Stimulated activated CD8-positive, alpha-beta memory T cell treated with anti-CD3 and anti-CD28 coated beads, Interleukin-7, amount 100 ng/mL, for 24 hours (primary cell): ENCODE measurements at places on chromosomes 5 and 9.

DNA sequence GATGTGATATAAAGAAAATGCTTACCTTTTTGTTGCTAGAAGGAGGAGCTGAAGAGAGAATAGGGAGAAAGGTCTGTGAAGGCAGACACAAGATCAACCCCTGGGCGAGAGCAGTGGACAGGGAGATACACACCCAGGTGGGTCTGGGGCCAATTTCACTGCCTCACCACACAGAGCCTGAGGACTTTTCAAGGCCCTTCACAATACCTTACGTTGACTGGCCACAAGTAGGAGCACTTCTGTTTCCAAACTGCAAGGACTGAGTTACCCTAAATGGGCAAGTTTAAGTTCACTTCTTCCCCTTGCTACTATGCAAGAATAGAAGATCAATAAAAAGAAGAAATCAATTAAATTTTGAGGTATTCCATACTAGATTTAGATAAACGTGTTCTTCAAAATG is 174.5 kb upstream of the SLC12A2 start:
- DNase-seq: no peak

- no peak for DNase-seq
Measured at GRCh38 chr9:120625222-120625621, 45.3 kb upstream of the CDK5RAP2 start.

DNA sequence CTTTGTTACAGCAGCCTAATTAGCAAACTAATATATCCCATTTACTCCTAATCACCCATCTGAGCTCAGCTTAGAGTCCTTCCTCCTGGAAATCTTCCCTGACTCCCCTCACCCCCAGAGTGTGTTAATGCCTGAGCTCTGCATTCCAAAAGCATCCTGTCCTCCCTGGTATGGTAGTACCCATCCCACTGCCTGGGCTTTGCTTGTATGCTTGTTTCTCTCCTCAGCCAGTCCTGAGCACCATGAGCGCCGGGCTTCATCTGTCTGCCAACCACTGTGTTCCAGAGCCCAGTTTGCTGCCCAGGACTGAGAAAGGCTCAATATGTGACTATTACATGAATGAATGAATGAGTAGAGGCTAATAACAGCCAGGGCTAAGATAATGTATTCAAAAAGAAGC is 272.4 kb downstream of the CDK5RAP2 start:
- DNase-seq: no peak

- DNase-seq: no peak
Measured at GRCh38 chr9:87088621-87089365, 141.5 kb upstream of the GAS1 start.

GRCh38 chr5:15850939-15851341 is 328.7 kb downstream of the MARCHF11 start:
- DNase-seq: no peak

GRCh38 chr5:167219298-167219697 is 1072.1 kb upstream of the WWC1 start:
- DNase-seq: no peak

DNA sequence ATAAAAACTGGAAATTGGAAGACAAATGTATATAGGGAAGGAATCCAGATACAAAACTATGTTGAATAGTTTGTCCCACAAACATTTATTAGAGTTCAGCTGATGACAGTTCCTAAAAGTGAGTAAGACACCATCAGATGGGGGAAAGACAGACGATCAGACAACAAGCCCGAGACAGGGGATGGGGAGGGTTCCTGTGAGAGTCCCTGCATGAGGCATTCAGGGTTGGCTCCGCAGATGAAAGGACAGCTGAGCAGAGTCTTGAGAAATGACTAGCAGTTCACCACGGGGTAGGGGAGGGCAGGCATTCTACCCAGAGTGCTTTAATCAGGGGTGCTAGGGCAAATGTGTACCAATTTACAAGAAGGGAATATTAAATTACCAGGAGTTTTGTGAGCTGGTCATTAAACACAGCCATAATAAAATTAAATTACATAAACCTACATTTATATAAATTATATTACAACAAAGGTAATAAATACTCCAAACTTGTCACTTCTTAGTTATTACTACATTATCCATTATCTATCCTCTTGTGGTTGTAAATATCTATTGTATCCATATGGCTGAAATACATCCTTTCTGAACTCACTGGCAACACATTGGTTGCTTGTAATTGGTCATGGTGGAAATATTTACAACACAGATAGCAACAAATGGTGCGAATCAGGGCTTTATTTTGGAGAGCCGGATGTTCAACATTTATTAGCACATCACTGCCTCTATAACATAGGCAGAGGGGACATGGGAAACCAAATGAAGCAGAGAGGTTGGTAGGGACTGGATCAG is 27.8 kb downstream of the TNFSF15 start:
- no peak for DNase-seq

DNA sequence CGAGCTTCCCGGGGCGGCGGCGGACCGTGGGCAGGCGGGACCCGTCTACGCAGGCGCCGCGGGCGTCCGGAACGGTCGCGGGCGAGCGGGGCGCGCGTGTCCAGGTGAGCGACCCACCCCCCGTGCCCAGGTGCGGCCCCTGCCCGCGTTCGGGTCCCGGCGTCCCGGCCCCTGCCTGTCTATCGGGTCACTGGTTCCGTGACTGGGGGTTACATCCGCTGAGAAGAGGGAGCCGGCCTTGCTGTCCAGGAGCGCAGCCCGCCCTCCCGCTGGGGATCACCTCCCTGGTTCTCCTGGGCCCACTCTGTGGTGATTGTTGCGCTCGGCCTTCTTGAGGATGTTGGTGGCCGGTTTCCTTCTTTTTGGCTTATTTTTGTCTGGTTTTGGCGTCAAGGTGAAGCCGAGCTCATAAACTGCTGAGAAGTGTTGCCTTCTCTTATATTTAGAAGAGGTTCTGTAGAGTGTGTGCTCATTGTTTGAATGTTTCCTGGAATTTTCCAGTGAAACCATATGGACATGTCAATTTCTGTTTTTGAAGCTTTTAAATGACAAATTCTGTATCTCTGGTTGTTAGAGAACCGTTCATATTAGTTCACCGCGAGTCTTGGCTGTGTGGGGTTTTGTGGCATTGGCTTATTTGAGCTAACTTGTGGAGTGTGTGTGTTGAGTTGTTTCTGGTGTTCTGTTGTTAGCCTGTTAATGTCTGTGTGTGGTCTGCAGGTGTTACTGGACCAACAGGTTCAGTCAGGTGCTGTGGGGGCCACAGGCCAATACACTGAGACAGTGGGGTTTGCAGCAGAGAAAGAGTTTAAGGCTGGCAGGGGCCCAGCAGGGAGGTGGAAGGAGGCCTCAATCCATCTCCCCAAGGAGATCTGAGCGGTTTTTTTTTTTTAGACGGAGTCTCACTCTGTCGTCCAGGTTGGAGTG is 621 bp downstream of the CEP72 start:
- DNase-seq: no peak

GRCh38 chr5:103667068-103667467 is 104.5 kb upstream of the NUDT12 start:
- DNase-seq: no peak

DNA sequence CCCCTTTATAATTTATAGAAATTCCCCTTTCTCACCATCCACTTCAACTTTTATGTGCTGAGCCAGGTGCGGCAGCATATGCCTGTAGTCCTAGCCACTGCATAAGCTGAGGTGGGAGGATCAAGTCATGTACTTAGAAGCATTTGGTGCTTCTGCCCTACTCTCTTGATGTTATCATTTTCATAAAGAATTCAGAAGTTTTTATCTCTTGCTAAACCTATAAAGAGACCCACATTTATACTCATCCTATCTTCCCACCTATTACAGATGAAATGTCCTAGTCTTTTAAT is 18.5 kb downstream of the HMMR start:
- no peak for DNase-seq

DNA sequence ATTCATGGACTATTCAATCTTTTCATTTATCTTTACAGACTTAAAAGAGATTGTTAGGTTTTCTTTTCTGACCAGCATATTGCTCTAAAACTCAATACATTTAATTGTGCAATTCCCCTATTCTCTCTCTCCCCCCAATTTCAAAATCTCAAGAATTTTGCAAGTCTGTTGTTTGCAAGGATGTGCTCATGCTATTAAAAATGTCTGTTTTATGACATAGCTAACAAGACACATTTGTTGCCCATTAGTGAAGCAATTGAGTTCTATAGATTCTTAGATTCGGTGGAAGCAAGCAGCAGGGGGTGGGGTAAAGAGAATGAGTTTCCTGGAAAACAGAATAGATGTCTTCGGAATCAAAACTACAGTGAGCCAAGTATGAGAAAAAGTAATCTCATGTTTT is 8.5 kb upstream of the CSNK1A1 start:
- DNase-seq: no peak

DNA sequence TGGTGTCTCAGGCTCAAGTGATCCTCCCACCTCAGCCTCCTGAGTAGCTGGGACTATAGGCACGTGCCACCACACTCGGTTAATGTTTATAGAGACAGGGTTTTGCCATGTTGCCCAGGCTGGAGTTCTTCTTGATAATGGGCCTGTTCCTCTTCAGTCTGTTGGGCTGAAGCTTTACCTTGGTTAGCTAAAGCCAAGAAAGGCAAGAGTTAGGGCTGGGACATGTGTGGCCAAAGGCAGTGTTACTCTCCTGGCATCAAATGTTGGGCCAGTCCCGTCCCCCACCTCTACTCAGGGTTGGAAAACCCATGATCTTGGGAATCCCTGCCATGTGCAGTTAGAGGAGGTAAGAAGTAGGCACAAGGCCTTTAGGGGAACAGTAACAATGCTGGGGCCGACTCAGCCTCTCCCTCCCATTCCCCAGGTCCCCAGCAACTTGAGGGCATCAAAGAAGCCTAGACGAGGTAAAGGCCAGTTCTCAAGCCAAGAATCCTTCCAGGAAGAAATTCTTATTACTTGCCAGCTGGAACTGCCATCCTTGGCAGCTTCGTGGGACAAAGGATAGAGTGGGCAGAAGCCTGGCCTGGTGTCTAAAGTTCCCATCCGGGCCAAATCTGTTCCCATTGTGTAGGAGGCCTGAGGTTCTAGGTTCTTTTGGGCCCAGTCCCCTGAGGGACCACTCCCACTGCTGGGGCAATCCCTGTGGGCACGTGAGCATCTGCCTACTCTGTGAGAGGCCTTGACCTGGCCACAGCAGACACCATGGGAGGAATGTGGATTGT is 4.5 kb downstream of the EGR1 start:
- no peak for DNase-seq

DNA sequence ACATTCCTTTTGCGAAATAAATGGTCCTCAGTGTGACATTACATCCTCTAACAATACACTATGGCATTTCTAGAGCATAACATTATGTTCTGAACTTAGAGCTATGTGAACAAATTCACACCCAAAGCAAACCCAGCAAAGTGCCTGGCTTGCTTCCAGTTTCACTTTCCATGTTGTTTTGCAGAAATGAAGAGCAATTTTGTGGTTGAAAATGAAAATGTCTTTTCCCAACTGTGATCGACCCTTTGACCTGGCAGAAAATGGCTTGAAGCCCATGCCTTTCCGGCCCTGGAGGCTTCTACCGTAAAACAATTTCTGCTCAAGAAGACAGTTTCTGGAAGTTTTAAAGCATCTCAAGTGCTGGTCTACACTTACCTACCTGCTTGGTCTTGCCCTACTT is 344.7 kb upstream of the RGMB start:
- DNase-seq: no peak

GRCh38 chr5:133941456-133942196 is 26.8 kb downstream of the C5orf15 start:
- DNase-seq: no peak

DNA sequence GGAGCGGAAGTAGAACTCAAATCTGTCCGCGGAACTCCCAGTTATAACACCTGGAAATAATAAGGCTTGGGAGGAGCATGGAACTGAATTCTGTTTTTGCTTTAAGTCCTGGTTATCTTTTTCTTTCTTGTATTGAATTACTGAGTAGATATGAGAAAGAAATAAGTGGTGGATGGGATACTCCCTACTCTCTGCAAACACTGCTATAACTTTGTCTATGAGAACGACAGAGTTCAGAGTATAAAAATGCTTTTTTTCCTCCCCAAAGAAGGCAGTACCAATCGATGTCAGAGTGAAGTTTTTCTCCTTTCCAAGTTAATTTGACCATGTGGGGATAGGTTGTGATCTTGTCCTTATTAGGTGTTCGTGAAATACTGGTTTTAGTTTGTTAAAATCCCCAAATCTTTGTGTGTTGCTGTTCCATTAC is 1.2 kb downstream of the RIC1 start:
- no peak for DNase-seq

GRCh38 chr9:101027236-101027635 is 1.3 kb upstream of the PLPPR1 start:
- no peak for DNase-seq

GRCh38 chr9:99368341-99369326 is 146.6 kb downstream of the SEC61B start:
- DNase-seq: no peak

DNA sequence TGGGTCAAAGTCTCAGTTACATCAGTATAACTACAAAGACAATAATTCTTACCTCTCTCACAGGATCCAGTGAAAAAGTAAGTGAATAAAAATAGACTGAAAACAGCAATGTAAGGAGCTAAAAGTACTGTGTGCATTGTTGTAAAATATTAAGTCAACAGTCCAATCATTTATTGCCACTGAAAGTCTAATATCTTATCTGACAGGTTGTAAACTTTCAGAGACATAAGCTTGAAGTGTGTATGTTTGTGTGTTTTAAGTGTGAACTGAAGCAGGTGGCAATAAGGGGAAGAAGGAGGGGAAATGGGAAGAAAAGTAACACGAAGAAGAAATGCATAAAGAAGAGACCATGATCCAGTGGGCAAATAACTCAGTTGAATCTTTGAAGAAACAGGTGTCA is 229.7 kb upstream of the TAS2R1 start:
- DNase-seq: no peak

- DNase-seq: no peak
Measured at GRCh38 chr5:122559676-122560075, 215.2 kb upstream of the SNX2 start.

GRCh38 chr5:82074950-82075349 is 103.1 kb downstream of the ATG10 start:
- DNase-seq: no peak
